ENCODE measurements at places on chromosomes 3 and 15.

GRCh38 chr3:117346901-117347300 lies 637.3 kb downstream of the TUSC7 start:
- no peak for DNase-seq

DNA sequence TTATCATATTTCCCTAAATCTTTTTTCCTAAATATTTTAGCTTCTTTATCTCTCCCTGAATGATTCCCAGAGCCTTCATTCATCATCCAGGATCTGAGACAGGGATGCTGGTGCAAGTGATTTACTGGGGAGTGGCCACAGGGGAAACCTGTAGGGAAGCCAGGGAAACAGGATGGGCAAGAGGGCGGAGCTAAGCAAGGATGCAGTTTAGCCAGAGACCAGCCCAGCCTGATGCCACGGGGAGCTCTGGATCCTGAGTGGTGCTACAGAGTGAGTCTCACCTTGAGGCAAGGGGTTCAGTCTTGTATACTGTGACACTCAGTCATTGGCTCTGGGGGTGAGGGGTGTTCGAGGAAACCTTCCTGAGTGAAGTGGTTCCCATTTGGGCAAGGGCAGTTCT lies 39.7 kb upstream of the LRRFIP2 start:
- DNase-seq: no peak

GRCh38 chr3:173584093-173584837 lies 186.7 kb downstream of the NLGN1 start:
- no peak for DNase-seq

DNA sequence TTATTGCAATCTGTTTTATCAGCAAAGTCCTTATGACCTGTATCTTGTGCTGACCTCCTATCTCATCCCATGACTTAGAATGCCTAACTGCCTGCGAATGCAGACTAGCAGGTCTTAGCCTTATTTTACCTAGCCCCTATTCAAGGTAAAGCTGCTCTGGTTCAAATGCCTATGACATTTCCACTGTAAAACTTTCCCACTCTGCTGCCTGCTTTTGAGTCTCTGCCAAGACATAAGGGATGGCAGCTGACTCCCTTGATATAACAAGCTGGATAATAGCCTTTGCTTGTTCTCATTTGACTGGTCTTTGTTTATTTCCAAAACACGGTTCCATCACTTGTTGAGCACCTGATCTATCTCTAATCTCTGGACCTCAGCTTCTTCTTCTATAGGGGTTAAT lies 131.9 kb upstream of the STRIT1 start:
- DNase-seq: no peak

DNA sequence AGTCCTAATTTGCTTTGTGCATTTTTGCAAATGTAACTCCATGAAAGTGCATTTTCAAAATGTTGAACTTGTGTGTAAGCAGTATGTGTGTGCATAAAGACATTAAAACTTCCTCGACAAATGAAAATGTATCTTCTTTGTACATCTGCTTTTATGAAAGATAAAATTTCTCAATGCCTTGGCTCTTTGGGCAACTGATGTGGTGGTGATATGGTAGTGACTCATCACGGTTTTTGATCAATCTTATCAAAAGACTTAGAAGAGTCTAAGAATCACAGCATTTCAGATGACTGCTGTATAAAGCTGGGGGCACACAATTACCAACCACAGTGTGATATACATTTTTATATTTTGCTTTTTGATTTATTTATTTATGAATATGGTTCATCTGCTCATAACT lies 5.4 kb upstream of the MASP1 start:
- no peak for DNase-seq

DNA sequence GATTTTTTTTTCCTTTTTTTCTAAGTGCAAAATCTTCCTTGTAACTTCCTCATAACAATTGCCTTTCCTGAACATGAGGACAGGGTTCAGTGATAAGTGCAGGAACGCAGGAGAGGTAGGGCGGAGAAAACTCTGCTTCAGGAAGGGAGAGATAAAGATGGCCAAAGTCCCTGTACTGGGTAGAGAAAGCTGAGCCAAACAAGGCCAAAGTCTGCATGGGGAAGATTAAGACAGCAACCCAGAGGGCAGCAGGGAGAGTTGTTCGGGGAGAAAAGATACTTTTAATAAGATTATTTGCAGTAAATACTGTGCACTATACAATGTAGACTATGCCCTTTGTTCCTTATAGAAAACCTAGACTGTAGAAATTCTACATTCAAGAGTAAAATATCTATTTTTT lies 55.4 kb upstream of the LRRFIP2 start:
- DNase-seq: no peak

DNA sequence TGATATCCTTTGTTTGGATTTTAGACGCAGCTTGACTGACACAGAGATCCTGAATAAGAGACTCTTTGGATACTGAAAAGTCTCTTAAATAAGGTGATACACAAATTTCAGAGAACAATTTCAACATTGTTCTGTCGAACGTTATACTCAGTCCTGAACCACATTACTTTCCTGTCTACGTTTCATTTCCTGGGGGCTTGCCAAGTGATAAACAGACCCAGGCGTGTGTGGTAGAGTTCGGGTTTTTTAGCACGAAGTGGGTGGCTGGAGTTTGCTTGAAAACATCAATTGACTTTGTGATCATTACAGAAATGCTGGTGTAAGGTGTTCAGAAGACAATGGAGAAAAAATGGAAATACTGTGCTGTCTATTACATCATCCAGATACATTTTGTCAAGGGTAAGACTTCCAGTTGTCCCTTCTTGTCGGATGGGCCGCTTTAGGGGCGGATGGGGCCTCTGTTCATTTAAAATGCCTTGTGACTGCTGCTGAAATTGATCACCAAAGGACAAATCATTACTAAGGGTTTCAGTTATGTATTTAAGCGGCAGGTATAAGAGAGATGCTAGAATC lies at the start of gene CD96:
Gene CD96 (plus strand): TSS at position 287 of the 573 bp plus-strand sequence. CDS start 52 bp downstream, at position 339.
- DNase-seq: no peak

GRCh38 chr3:135238871-135239614 lies 444.0 kb downstream of the EPHB1 start:
- no peak for DNase-seq

DNA sequence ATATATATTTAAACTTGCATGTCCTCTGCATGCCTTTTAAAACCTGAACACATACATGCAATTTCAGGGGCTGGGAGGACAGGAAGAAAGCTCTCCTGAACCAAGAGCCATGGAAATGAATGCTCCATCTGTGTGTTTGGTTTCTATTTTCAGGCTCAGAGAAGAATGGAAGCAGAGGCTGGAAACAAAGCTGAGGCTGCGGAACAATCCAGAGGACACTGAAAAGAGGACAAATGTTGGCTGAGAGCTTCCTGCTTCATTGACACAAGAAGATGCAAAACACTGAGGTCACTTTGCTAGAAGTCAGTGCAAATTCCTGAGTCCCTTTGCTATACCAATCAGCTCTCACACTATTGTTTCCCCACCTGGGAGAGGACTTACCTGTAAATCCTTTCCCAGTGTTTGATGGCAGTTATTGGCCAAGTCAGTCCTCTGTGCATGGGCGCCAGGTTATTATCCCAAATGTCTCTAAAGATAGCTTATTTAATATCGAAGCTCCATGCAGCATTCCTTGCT lies 12.7 kb downstream of the FAM240A start:
- DNase-seq: no peak

GRCh38 chr3:62718011-62718410 lies 157.2 kb downstream of the CADPS start:
- DNase-seq: no peak
